Suppressor macrophage treated with lipopolysaccharide for 1 hour (primary cell): ENCODE measurements at places on chromosomes 6 and 20.

DNA sequence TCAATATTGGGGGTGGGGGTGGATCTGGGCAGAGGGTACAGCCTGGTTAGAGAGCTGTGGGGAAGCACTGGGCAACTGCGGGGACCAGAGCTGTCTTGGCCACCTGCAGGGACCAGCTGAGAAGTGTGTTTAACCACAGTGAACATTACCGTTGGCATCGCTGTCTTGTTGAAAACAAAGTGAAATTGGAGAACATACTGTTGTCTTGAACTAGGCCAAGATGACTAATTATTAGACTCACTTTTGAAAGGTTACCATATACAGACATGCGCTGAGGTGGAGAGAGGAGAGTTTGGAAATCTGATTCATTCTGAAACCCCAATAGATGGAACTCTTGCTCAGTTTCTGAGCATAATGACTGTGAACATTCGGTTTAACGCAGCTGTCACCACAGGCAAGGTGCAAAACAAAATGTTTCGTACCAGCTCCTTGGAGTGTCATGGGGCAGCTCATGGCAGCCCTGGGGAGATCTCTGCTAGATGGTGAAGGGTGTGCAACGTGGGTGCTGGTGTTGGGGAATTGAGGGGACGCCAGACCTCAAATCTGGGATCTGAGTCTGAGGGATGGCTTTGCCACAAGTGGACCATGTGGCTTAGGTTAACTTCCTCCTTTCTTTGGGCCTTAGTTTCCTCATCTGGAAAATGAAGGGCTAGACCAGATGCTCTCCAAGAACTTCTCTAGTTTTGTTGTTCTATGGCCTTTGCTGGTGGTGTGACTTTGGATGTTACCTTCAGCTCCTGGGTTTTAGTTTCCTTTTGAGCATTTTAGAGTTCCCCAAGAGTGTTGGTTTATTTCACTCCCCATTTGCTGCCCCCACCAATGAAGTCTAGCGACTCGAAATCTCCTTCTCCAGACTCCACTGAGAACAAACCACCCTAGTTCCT is 24.6 kb upstream of the GTSF1L start:
- DNase-seq, result peak; percentile 48

GRCh38 chr20:37804584-37805566 is 98.1 kb upstream of the VSTM2L start:
- DNase-seq, result peak; percentile 36

DNA sequence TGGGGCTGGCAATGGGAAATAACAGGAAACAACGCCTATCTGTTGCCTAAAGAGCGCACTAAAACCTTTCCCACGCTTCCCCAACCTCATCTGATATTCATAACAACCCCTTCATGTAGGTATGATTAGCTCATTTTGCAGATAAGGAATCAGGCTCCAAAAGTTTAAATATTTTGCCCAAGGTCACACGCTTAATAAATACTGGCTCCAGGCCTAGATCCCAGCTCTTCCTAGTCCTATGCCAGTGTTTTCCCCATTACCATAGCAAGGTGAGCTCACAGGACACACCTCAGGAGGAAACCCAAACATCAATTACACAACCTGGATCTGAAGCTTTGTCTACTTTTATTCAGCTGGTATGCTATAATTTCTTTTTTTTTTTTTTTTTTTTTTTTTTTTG is 19.6 kb downstream of the MBOAT1 start:
- no peak for DNase-seq

DNA sequence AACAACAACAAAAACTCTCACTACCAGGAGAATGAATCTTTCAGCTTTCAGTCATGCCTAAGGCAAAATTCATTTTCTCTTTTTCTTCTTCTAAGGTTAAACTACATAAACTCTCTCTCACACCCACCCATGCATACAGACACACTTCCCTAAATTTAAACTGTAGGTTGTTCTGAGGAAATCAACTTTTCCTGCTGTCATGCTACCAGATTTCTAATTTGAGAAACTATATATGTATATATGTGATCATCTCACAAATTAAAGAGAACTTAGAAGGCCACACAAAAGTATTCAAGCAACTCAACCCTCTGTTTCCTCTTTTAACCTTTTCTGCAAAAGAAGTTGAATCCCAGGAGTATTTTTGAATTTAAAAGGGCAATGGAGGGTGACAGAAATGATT is 532.5 kb downstream of the KIF16B start:
- DNase-seq, result peak; percentile 64

DNA sequence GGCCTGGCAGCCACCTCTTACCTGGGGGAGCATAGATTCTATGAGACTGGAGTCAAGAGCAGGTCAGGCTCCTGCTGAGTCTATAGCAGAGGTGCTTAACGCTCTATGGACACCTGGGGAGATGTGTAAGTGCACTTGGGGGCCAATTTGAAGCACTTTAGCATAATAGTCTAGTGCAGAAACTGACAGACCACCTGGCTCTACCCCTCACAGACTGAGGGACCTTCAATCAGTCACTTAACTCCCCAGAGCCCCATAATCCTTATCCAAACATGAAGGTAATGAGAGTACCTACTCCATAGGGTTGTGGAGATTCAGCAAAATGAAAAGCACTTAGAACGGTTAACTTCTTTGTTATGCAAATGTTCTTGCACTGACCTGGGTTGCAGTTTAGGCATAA is 87.3 kb upstream of the SLC22A16 start:
- no peak for DNase-seq

- no peak for DNase-seq
Measured at GRCh38 chr20:8335495-8336195, 203.6 kb downstream of the PLCB1 start.

- no peak for DNase-seq
Measured at GRCh38 chr6:32391505-32391904, 15.5 kb downstream of the BTNL2 start.

DNA sequence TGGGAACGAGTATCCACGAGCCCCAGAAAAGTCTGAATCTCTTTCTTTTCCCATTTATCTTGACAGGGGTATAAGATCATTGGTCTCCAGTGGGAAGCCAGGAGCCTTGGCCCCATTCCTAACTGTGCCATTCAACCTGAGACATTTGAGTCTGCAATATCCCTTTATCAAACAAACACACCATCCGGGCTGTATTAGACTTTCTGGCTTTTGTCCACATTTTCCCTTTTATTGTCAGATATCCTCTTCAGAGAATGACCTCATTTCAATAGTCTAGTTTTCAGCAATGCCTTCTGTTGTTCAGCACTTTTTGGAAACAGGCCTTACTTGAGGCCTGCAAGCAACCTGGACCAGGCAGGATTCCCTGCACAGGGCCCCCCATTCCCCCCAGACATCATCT is 15.7 kb downstream of the BPIFA1 start:
- no peak for DNase-seq

GRCh38 chr6:155523821-155524651 is 68.4 kb upstream of the NOX3 start:
- peak; percentile 83 for DNase-seq

DNA sequence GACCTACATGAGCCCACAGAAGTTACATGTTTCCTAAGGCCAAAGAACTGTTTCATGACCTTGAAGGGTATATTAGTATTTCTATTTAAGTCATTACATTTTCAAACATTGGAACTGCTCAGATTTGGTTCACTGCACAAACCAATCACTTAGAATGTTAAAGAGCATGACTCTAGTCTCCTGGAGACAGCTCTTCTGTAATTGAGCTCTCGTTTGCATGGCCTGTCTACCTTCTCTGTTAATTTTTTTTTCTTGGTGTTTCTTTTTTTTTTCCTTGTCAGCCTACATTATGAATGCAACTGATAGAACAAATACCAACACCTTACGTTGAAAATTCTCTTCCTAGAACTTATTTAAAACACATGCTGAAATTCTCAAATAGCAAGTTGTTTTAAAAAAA is 860.2 kb upstream of the MAP3K7 start:
- no peak for DNase-seq

DNA sequence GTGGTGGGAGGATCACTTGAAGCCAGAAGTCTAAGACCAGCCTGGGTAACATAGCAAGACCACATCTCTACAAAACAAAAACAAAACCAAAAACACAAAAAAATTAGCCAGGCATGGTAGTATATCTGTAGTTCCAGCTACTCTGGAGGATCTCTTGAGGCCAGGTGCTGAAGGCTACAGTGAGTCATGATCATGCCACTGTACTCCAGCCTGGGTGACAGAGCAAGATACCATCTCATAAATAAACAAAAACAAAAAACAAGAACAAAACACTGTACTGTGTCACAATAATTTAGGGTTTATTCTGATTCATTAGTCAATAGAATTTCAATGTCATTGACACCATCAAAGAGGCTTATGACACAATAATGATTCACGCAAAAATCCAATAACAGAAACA is 1121.7 kb upstream of the MAP3K7 start:
- no peak for DNase-seq

DNA sequence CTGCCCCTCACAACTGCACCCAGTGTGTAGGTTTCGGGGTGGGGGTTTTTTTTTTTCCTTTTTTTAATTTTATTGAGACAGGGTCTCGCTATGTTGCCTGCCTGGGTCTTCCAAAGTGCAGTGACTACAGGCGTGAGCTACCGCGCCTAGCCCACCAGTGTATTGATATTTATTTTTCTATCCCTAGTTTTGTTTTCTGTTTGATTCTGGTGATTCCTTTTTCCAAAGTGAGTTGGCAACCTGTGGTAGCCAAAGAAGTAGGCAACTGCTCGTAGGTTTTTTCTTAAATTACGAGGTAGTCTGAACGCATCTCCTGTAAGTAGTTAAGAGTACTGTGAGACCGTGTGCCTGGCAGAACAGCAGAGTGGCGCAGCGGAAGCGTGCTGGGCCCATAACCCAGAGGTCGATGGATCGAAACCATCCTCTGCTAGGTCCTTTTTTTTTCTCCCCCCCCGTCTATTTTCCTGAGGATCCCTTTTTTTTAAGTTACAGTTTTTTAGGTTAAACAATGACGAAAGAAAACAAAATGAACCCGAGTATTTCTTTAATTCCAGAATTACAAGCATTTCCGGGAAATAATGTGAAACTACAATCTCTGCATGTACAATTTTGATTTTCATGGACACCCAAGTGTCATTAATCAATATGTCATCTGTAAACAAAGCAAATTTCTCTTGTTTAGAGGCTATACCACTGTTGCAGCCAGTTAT is 78.7 kb upstream of the BTN3A2 start:
- peak; percentile 71 for DNase-seq

- no peak for DNase-seq
Measured at GRCh38 chr20:57160985-57161384, 105.5 kb downstream of the BMP7 start.

GRCh38 chr20:24584538-24585356 is 115.3 kb downstream of the SYNDIG1 start:
- DNase-seq, result no peak

DNA sequence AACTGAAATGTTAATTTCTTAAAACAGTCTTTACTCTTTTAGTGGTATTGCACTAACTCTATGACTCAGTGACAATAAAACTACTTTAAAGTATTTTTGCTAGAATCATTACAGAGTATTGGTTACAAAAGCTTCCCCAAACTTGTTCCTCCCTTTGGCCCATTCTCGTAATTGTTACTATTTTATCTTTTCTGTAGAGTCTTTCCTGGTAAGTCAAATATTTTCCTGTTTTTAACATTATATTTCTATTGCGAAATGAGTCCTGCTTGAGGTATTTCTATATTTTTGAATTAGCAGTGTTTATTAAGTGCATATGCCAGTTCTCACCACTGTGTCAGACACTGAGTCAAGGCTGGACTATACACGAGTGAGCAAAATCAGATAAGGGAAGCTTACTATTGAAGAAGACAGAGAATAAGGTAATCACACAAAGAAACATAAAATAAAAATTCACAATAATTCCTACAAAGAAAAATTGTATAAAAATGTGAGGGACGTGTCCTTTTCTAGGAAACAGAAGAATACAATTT is 970.5 kb downstream of the EYS start:
- DNase-seq, result no peak

- peak; percentile 51 for DNase-seq
Measured at GRCh38 chr20:38460040-38460623, 12.5 kb upstream of the RALGAPB start.

DNA sequence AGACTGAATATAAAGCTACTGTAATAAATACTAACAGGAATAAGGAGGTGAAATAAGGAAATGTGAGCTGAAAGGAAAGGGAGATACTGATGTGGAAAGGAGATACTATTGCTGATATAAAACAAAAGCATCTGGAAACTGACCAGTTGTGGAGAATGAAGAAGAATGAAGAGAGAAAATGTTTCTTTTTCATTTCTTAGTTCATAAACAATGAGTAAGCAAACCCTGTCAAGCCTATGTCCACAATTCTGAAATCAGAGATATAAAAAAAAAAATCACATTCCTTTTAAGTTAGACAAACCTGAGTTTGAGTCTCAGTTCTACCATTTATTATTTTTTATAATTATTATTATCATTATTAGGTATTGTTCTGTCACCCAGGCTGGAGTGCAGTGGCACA is 121.6 kb upstream of the GJE1 start:
- no peak for DNase-seq

GRCh38 chr6:89034586-89035251 is 45.8 kb upstream of the PNRC1 start:
- DNase-seq, result peak; percentile 97

DNA sequence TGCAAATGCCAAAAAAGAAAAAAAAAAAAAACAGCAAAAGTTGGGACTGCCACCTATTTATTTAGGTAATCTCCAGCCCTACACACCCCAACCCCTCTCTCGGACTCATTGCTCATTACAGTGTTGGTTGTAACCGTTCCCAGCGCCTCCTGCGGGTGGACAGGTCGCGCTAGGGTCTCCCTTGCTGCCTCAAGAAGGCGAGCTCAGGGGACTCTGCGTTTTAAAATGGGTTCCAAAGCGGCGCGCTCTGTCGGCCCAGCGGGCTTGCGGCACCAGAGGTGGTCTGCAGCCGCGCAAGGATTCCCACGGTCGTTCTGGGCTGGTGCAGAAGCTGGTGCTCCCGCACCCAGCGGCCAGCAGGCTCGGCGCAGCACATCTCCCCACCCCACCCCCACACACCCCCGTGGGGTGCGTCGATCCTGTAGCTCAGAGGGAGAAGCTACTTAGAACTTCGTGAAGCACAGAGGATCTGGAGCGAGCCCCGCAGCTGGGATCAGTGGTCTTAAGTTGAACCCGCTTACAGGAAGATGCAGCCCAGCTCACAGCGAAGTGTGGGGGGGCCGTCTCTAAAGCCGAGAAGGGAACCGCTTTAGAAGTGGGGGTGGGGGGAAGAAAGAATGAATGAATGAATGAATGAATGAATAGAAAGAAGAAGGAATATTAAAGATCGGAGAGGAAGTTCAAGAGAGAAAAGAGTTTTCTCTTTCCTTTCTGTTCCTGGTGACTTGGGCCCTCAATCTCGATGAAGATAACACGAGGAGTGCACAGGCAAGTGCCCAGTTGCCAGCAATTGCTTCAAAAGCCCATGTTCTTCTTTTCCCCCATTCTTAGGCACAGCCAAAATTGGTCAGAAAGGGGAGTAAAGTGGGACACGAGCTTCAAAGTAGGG is 780 bp downstream of the TFAP2A start:
- DNase-seq, result no peak

DNA sequence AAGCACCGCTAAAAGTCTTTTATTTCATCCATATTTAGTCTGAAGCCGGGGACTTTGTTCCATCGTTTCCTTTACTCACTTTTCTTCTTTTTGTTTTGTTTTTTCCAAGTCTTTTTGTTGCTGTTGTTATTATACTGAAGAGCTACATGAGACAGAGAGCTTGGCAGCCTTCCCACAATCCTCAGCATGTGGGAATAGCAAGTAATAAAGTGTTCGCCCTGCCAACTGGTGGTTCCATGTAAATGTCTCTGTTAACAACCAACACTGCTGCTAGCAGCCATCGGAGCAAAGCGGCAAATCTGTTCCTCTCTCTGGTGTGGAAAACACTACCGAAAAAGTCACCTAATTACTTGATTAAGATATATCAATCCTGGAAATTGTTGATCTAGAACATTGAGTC is 437.8 kb upstream of the ID4 start:
- DNase-seq, result no peak
